Occipital lobe (tissue), 3 donors: ENCODE measurements at places on chromosomes 11 and 22.
A peak's percentile ranks its signal among the peaks of the same experiment; 100 is the strongest.

GRCh38 chr11:113796663-113797259, 17.2 kb downstream of the CLDN25 start:
- DNase-seq: no peak

- no peak for DNase-seq
Observed at GRCh38 chr22:46679706-46680269, 58.3 kb downstream of the CERK start.

DNA sequence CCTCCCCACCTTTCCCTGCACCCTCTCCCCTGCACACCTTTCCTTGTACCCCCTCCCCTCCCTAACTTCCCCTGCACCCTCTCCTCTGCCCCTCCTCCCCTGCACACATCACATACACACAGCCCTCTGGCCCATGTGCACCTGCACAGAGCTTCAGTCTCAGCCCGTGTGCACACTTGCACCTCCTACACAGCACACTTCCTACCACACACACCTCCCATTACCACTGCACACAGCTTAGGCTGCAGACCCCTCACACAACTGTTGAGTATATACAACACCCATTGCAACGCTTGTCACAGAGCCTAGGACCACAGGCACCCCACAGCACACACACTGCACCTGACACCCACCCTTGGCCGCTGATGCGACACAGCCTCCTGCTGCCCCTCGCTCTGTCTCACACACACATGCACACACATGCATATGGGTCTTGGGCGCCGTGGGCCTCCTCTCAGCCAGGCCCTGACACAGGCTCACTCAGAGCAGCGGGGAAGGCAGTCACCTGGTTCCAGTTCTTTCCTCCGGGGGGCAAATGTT, 411 bp downstream of the SIGIRR start:
- DNase-seq: no peak

DNA sequence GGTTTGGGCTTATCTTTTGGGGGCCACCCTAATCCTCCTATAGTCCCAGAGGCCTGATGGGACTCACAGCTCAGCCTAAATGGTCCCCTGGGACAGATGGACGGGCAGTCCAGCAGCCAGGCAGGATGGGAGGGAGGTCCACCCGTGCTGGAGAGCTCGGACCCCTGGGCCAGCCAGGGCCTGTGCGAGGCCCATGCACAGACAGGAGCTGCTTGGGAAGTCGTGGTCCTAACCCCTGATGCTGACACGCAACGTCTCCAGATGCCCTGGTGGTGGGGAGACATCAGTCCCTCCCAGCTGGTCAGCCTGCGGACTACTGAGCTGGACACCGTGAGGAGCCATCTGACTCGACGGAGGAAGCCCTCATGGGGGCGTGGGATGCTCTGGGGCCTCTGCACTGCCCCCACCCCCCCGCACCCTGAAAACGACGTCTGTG, 31.2 kb upstream of the MUC5AC start:
- no peak for DNase-seq

DNA sequence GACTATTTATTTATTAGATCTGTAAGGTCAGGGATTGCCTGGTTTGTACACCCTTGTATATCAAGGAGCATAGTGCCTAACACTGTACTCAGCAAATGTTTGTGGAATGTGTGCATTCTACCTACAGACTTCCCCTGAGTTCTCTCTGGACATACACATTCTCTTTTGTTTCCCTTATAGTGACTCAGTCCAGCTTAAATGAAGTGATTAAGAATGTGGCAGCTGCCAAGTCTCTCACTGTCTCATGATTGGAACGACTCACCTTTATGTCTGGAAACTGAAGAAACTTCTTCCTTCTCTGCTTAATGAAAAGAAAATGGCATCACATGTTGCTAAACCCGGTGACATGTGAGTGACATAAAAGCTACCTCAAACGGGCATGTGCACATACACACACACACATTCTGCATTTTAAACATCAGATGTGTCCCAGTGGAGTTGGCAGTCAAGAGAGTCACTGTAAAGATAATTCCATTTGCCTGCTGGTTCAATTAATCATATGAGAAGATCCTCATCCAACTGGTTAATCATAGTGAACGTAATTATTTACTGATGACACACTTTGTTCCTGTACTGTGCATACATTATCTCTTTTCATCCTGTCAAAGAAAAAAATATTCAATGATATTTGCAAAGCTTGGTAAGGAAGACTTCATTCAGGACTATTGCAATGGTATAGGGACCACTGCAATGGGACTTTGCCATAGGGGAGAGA, 42.8 kb downstream of the GLYAT start:
- no peak for DNase-seq

GRCh38 chr11:123211981-123212380, 16.9 kb upstream of the CLMP start:
- no peak for DNase-seq

- DNase-seq: no peak
Observed at GRCh38 chr11:66188580-66188979, 79.9 kb upstream of the RAB1B start.

GRCh38 chr11:126585774-126586491, 230.4 kb downstream of the ST3GAL4 start:
- peak; percentile 50 for DNase-seq
